ENCODE measurements at places on chromosomes 1 and 21.

DNA sequence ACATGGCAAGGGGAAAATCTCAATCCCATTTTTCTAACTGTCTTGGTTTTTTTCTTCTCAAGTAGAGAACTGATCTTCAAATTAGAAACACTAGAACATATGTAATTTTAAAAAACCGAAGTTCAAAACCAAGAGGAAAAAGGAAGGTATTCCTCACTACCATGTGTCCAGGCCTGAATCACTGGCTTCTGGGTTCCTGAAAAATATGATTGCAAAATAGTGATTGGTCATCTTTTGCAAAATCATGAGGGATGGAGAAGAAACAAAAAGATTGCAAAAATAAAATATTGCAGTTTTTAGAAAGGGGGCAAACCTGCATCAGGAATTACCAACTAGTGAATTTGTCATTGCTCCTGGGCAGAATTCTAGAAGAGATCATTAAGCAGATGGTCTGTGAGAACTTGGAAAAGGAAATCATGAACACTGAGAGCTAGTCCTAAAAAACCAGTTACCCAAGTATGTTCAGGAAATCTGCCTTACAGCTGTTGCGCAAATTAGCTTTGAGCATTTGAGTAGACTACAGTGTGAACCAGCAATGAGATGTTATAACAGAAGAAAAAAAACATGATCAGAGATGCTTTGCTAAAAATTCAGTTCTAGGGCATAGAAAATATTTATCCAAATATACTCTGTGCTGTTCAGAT, 49.4 kb downstream of the SPATA46 start:
- DNase-seq = no peak

GRCh38 chr1:17514776-17515175, 24.7 kb upstream of the ARHGEF10L start:
- DNase-seq = no peak

DNA sequence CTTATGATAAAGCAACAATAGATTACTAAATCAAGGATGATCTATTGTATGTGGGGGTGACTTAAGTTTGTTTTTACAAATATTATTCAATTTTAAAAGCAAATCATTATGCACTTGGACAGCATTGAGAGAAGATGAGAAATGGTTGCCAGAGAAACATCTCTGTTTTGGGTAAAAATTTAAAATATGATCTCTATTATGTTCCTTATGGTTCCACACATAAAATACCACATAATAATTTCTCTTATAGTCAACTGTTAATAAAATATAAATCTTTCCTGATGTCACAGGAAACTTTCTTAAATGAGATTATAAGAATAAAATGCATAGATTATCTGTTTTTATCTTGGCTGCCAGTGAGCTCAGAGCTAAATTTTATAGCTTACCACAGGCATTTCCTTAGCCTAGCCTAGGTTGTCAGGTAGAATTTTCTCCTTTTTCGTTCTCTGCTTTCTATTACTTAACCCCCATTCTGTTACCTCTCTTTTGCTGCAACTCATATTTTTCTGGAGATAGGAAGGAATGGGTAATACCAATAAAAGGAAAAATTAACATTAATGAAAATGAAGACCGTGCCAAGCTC, 109.7 kb downstream of the TGFB2 start:
- DNase-seq = no peak

- no peak for DNase-seq
Observed at GRCh38 chr1:68113966-68114365, 63.5 kb upstream of the DIRAS3 start.

All from activated CD4-positive, alpha-beta T cell treated with anti-CD3 and anti-CD28 coated beads for 24 hours (primary cell).